NK-92 treated with Interleukin-12 subunit alpha and Interleukin-12 subunit beta, amount 100 ng/mL, for 24 hours (cell line): ENCODE measurements at places on chromosomes 7 and 10.

DNA sequence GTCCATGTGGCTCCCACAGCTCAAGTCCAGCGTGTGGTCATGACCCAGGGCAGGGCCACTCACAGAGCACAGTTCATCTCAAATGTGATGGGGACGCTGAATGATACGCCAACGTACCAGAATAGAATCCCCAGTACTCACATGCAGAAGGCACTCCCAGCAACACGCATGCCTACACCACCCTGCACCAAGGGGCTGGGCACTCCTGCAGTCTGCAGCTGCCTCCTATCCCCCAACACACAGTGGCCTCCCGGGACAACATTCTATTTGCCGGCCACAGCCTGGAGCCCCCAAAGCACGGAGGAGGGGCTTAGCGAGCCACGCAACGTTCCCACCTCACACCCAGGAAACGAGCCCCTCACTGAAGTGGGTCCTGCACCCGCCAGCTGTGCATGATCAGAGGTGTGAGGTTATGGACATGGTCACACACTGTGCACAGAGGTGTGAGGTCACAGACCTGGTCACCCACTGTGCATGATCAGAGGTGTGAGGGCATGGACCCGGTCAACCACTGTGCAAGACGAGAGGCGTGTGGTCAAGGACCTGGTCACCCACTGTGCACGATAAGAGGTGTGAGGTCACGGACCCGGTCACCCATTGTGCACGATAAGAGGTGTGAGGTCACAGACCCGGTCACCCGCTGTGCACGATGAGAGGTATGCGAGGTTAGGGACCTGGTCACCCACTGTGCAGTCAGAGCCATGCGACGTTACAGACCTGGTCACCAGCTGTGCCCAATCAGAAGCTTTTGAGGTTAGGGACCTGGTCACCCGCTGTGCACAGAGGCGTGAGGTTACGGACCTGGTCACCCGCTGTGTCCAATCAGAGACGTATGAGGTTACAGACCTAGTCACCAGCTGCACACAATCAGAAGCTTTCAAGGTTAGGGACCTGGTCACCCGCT, 182.8 kb downstream of the DIP2C start:
- no peak for DNase-seq

GRCh38 chr7:137875746-137876145, 29.0 kb upstream of the DGKI start:
- no peak for DNase-seq

- no peak for DNase-seq
Measured at GRCh38 chr7:98679741-98680140, 62.7 kb downstream of the NPTX2 start.

- DNase-seq, result no peak
Measured at GRCh38 chr7:116702046-116702785, 30.2 kb downstream of the MET start.

DNA sequence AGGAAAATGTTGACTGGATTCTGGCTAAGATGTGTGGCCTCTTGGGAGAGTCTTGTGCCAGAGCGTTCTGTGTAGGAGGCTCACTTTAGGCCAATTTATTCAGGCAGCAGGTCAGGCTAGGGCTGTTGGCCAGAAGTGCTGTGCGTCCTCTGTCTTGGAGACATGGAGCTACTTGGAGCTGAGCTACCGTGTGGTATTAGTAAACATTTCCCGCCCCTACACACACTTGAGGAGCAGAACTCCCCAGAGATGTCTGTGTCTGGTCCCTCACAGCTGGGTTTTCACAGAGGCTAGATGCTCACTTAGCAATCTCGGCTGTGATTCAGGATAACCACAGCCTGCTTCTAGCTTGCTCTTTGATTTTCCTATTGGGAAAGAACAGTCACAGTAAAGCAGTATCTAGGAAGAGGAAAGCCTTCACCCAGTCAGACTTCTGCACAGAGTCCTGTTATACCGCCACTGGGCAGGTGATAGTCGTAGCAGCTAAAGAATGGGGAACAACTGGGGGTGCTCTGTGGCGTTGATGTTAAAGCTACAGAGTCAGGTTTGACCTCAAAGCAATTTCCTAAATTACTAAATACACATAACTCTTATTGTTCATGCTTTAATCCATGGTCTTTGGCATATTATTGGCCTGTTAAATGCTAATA, 86.7 kb downstream of the MDFIC start:
- DNase-seq, result no peak

- no peak for DNase-seq
Measured at GRCh38 chr7:101557421-101557820, 71.7 kb downstream of the MYL10 start.

DNA sequence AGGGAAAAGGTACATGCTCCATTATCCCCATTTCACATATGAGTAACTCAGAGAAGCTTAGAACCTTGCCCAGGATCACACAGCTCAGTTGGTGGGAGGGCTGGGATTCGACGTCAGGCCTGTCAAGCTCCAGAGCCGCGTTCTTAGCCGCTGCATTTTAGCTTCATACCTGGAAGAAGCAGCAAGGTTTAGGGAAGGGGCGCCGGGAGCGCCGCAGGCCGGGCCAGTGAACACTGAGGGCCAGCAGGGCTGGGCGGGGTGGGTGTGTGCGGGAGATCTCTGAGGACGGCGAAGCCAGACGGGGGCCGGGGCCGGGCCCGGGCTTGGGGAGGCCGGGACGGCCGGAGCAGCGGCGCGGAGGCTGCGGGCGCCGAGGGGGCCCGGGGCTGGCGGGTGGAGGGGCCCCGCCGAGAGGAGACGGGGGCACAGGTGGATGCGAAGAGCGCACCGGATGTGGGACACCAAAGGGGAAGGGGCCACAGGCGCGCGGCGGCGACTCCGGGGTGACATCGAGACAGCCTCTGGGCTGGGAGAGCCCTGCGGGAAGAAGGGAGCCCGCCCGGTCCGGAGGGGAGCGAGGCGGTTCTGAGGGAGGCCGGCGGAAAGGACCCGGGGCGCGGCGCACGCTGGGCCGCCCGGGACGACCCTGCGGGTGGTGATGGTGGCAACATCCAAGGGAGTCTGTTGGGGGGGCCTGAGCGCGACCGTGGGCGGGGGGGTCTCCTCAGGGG, 498 bp downstream of the NDST2 start:
- DNase-seq, result peak; percentile 64

GRCh38 chr7:73822319-73823173, 8.2 kb upstream of the CLDN4 start:
- no peak for DNase-seq

DNA sequence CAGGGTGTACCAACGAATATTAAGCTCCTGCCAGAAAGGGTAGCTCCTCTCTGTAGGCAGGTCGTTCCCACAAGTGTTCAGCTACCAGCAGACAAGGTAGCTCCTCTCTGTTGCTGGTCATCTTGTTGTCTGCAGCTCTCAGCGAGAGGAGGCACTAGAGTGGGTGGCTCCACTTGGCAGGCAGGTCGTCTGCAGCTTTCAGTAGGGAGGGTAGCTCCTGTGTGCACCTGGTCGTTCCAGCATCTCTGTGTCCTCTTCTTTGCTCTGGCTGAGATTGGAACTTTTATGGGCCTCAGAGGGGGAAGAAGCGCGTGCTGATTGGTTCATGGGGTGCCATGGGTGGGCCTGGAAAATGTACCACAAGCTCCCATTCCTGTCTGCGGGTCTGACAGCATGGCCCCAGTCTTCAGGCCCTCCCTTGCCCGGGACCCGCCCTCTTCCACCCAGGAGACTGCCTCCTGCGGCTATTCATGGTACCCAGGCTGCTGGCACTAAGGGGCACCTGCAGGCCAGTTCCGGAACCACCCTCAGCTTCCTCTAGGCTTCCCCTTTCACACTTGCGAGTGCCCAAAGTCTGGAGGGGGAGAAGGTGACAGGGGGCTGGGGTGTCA, 63.9 kb upstream of the CACNA2D1 start:
- no peak for DNase-seq

GRCh38 chr7:156384706-156385105, 255.9 kb upstream of the RNF32 start:
- DNase-seq, result no peak
